CD4-positive, alpha-beta memory T cell (primary cell): ENCODE measurements at places on chromosomes 3 and 15.

DNA sequence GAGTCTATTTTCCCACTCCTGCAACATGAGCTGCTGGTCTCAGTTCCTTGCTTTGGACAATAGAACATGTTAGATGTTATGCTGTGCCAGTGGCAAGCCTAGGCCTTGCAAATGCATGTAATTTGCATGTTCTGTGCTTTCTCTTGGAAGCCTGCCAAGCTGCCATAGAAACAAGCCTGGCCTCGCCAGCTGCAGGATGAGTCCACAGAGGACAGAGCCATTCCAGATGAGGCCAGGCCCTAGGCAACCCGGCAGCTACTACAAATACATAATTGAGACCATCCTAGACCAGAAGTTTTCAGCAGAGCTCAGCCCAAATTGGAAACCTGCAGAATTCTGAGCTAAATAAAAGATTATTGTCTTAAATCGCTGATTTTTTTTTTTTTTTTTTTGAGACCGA is 39.6 kb downstream of the TRIM69 start:
- no peak for DNase-seq

DNA sequence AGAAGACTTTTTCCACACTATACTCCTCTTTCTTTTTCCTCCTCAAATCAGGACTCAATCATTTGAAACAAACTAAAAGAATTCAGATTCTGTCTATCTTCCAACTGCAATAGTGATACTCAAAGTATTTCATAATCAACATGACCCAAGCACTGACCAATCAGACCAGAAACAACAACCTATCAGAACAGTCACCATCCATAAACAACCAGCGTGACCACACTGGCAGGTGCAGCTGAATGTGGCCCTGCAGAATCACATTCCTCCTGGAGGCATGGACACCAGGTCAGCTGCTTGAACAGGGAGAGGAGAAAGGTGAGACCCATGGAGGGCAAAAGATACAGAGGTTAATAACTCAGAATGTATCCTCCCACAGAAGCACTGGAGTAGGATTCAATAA is 13.3 kb downstream of the HRG start:
- DNase-seq: no peak

- DNase-seq: no peak
These were observed 111.3 kb upstream of the ARRDC4 start for GRCh38 chr15:97849183-97849582.

DNA sequence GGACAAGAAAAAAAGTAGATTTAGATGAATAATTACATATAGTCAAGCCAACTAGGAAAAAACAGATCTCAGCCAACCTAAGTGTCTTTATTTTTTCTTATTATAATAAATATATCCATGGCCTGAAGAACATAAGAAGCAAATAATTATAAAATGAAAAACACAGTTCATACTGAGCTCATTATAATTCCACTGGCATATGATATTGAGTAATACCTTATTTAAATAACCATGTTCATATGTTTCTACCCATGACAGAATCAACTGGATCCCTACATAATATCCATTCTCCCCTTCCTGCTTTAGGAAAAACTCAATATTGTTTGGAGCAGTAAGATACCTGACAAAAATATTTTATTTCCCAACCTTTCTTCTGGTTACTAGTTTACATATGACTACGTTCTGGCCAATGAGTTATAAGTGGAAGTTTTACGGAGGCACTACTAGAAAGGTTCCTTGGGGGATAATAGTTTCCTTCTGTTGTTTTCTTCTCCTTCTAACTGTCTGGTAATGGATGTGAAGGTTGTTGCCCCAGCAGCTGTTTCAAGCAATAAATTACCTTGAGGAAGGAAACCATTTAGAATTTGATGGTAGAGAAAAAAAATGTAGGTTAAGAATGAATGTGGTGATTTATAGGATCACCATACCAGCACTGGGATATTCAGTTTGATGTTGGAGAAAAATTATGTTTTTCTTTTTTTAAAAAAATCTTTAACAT is 184.1 kb upstream of the MBNL1 start:
- DNase-seq: no peak

DNA sequence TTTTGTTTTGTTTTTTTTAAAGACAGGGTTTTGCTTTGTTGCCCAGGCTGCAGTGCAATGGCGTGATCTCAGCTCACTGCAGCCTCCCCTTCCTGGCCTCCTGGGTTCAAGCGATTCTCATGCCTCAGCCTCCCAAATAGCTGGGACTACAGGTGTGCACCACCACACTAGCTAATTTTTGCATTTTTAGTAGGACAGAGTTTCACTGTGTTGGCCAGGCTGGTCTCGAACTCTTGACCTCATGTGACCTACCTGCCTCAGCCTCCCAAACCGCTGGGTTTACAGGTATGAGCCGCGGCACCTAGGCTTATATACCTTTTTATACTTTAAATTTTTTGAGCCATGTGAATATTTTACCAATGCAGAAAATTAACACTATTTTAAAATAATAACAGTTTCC is 56.9 kb upstream of the HERC1 start:
- no peak for DNase-seq

GRCh38 chr15:74293021-74293810 is 57.1 kb downstream of the CCDC33 start:
- DNase-seq: no peak

DNA sequence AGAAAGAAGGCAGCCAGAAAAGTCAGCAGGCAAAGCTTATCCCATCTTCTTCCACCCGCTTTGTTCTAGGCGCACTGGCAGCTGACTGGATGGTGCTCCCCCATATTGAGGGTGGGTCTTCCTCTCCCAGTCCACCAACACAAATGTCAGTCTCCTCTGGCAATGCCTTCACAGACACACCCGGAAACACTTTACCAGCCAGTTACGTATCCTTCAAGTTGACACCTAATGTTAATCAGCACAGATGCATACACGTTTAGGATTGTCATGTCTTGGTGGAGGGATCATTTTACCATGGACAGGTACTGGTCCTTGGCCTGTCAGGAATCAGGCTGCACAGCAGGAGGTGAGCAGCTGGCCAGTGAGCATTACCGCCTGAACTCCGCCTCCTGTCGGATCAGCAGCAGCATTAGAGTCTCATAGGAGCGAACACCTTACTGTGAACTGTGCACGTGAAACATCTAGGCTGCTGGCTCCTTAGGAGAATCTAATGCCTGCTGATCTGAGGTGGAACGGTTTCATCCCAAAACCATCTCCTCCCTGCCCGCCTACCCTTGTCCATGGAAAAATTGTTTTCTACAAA is 59.1 kb upstream of the PYDC2 start:
- DNase-seq: no peak

- DNase-seq: no peak
These were observed 1.0 kb downstream of the TSC22D2 start for GRCh38 chr3:150409125-150409511.

DNA sequence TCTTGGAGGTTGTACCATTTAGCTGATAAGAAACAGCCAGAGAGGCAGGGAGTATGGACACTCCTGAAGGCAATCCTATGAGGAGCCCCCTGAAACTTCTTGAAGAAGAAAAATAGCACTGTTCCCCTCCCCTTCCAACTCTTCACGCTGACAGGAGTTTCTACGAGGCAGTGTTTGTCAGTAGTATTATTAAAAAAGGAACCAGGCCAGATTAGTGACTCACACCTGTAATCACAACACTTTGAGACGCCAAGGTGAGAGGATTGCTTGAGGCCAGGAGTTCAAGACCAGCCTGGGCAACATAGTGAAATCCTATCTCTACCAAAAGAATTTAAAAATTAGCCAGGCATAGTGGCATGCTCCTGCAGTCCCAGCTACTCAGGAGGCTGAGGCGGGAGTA is 38.7 kb downstream of the WWTR1 start:
- no peak for DNase-seq

DNA sequence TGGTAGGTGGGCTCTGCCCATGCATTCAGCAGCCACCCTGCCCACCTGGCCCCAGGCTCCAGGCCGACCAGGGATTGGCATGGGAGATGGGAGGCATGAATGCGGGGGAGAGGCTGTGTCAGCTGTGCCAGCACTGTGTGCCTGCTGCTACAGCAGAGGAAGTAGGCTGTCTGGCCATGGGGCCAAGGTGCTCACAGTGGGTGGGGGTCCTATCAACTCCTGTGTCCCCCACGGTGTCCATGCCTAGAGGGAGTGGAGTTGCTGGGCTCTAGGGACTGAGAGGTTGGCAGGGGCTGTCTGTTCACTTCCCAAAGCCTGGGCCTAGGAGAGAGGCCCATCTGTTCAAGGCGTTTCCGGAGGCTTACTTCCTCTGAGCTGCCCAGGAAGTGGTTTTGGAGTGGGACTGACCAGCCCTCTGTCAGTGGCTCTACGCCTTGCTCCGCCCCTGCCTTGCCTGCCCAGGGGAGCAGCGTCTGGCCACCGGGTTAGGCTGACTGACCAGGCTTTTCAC is 5.8 kb downstream of the PRKCD start:
- DNase-seq: no peak

DNA sequence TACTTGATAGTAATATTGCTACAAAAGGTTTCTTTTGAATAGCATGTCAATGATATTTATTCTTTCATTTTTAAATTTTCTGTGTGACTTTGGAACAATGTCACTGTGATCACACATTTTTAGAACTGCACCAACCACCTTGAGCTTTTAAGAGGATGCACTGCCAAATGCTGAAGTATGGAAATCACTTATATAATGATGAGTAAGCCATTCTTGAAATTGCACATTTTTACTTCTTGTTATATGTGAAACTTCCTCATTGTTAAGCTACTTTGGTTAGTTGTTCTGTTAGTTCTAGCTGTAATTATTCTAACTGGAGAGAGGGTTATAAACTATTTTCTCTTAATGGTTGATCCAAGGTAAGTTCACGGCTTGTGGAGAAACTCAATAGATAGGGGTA is 547.5 kb downstream of the ZIC1 start:
- no peak for DNase-seq

DNA sequence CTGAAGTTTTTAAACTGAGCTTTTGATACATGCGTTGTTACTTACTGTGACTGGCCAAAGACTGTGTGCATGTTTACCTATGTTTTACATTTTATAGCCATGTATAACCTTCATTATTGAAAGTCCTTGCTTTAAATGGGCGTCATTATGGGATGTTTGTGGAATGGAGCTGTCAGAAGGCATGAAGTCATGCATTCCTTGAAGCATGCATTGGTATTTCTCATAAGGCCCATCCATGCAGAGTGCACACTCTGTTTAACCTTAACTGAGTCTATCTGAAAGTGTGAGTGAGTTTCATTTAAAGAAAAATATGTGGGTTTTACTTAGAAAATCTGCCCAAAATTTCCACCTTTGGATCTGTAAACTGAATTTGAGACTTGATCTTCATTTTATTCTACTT is 51.1 kb downstream of the PSMD6 start:
- DNase-seq: no peak

DNA sequence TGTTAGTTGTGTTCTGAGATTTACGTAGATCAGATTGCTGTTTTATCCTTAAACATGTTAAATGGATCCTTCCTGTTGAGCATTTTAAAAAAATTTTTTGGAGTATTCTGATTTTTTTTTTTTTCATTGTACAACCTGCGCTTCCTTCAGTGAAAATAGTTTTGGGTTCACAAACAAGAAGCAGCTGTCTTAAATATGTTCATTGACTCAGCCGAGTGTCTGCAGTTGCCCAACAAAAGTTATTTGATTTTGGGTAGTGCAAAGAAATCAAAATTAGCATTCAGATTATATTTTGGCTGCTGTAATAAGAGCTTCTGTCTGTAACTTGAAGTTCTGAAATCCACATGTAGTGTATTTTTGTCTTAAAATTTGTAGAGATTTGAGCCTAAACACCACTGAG is 148.2 kb downstream of the BBX start:
- no peak for DNase-seq

DNA sequence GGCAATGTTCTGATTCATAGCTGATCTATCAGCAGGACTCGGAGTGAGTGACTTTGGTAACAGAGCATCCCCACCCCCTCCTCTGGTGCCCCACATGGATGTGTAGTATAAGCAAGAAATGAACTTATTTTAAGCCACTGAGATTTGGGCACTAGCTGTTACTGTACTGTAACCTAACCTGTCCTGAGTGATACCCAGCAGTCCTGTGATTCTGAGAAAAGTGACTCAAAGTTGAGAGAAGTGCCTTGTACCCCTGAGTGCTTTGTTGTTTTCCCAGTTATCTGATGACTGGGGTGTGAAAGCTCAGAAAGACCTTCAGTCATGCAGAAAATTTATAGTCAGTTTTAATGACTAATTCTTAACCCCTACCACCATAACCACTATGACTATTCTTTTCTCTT is 439.9 kb upstream of the RBMS3 start:
- no peak for DNase-seq

DNA sequence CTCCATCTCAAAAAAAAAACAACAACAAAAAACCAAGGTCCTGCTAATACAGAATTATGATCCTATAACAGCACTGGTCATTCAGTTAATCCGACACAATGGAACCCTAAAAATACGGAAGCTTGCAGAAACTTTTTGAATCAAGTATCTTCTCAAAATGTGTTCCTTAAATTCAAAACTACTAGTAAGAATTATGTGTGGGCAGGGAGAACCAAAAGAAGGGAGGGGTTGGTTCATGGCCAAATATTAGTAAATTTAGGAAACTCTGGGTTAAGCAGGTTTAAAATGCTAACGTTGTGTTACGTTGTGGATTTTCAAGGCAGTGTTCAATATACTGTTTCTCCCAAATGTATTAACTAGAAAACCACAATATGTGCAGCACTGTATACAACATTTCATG is 115.5 kb downstream of the KLHL25 start:
- DNase-seq: no peak

- DNase-seq: no peak
These were observed 41.3 kb downstream of the APBA2 start for GRCh38 chr15:28927043-28927442.

DNA sequence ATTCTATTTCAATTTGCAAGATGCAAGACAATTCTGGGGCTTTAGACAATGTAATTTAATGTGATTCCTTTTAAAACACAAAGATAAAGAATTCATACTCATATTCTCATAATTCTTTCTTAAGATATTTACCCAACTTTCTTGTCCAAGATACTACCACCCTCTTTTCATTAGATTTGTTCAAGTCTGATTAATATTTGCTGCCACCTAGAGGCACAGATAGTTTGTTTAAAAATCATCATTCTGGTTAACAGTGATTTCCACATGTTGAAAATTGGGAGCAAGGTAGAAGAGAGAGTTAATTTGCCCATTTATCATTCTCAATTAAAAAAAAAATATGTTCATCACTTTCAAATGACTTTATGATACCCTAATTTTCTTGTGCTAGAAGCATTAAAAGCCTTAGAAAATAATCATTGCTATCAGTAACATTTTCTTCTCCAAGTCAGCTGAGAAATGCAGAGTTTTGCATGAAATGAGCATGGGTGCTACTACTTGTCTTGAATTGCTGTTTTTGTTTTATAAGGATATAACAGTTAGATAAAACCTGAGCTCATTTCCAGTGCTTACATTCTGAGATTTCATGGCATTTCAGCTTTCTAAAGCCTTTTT is 11.6 kb downstream of the TAMM41 start:
- DNase-seq: no peak

- no peak for DNase-seq
These were observed 61.7 kb upstream of the KCNMB2 start for GRCh38 chr3:178474526-178474925.

- DNase-seq: no peak
These were observed 153.9 kb upstream of the ARHGEF26 start for GRCh38 chr3:153967260-153967659.

DNA sequence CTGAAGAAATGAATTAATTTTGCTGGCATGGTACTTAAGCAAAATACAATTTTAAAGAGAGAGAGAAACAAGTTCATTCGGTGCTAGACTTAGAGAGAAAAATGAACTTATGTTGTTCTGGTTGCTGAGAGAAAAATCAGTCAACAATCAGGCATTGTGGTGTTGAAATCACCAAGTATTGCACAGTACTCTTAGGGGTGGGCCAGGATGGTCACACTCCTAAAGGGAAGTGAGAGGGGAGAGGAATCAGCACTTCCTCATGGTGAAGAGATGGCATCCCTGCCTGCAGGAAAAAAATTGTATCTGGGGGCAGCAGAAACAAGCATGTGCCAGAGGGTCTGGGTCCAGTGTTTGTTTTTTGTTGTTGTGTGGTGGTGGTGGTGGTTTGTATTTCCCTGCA is 7.0 kb upstream of the DMXL2 start:
- DNase-seq: no peak
